GM04503 (cell line): ENCODE measurements at places on chromosomes 2 and 18.

- peak; percentile 71 for DNase-seq
Observed at GRCh38 chr18:12032786-12033642, 51.7 kb downstream of the IMPA2 start.

DNA sequence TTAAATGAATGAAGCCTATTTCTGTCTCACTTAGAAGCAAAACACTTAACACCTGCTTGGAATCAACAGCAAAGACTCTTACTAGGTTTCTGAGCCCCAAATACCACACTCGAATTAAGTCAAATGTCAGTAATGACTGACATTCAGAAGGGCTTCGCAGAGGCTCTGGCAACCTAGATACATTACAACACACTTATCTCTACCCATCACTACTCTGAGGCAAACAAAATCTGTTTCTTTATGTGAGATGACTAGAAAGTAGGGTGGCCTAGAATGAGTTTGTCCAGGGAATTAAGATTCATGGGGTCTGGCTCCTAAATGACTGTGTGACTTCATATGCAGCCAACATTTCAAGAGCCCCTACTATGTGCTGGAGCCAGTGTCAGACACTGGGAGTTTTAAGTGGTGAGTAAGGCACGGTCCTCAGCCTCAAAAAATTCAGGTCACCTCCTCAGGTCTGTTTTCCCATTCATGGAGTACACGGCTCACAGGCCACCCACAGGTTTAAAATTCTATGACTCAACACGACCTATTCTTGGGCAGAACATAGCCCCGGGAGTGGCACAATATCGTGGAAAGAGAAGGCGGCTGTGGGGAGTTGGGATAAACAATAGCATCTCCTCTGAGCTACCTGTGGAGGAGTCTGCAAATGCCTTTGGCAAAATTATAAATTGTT is 150.3 kb upstream of the ZFP36L2 start:
- DNase-seq = no peak

DNA sequence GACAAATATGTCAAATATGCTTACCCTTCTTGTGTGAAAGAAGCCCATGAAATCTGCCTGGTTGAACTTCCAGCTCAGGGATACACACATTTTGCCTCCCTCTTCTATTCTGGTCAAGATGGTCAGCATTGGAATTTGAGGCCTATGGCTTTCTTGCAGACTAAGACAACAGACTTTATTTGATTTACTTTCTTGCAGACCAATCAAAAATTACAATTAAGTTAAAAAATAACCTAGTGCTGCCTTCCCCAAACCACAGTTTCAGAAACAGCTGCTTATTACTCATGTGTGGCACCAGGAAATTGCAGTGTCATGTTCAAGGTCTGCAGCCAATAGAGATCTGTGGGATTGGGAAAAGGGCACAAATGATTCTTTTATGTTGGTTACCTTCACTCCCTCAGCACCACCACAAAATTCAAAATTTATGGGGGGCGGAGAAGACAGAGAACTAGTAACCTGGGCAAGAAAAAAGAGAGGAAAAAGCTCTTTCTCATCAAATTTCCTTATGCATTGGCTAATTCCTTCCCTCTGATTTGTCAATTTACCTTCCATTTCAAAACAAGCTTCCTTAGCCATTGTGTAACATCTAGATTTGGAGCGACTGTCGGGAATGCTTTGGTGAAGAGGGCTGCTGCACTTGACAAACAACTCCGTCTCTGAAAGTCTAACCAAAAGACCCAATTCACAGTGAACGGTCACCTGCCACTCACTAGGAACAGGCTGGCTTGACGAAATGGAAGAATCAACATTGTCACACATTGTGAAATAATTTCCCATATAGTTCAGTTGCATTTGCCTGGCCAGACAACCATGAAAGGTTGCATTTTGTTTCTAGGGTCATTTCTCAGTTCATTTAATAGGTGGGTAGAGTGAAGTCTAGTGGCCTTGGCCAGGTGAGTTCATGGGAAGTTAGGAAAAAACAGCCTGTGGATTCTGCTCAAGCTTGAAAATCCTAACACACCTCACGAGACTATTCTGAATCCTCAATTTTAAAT is 100.4 kb upstream of the FZD5 start:
- peak; percentile 73 for DNase-seq

DNA sequence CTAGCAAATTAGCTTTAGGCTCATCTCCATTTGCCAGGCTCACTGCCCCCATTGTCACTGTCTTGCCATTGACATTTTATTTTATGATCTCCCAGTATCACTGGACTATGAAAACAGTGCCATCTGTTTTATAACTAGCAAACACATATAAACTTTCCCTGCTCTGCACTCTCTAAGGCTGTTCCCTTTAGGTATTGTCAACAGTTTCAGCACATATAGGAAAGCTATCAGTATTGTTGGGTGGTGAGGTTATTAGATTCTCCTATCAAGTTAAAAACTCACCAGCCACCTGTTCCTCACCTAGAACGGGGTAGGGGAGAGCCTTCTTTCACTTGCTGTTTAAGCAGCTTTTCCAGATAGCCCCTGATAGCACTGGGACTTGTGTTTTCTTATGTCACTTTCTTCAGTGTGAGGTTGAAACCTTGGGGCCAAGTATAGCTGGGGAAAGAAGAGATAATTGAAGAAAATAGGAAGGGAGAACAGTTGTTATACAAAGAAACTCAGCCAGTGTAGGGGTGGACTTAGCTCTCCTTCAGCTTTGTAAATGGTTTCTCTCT is 32.5 kb downstream of the CFLAR start:
- no peak for DNase-seq

DNA sequence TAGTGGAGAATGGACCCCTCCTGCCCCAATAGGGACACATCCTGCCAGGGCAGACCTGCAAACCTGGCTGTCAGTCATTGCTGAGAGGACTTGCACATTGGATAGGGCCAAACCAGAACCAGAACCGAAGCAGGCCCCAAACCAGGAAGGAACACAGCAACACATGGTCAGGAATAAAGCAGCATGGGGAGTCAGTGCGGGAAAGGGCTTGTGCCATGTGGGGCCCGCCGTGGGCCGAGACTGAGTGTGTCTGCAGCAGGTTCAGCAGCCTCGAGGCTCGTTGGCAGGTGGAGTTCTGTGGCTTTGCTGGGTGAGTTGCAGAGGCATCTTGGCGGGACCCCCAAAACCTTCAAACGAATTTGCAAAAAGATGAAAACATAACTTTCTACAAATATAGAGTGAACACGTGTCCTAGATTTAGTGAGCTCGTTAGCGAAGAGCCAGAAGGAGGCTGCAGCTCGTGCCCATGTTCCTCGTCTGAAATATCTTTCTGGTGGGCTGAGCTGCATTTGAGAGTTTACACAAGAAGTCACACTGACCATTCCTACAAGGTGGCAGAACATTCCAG is 44.9 kb upstream of the LDLRAD4 start:
- DNase-seq = no peak

DNA sequence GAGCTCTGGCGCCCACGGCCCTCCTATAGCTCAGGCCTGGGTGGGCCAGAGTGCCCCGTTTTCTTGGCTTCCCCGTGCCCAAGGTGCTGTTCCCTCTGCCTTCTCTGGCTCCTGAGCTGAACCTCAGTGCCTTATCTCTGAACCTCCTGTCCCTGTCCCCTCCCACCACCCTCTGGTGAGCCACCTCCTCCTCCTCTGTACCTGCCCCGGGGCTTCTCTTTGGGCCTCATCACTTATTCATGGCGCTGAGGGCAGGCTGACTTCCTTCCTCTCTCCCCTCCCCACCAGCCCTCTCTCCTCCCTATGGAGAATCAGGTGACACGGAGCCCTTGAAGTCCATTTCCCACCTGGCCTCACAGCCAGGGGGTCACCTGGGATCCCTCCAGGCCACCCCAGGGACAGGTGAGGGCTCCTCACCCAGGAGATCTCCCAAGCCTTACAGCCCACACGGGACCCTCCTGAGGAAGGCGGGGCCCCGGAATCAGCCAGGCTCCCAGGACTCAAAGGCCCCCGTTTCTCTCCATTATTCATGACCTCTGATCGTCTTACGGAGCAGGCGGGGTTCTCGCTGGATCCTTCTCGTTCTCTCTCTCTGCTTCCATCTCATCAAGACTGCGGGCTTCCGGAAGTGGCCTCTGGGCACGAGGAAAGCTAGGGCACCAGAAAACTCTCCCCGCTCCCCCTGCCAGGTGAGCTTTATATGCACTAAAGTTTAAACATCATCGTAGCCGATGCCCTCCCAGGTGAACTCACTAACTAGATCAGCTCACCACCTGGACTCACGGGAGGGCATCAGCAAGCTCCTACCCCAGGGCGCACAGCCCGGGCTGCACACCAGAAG is at the start of gene LOXHD1:
Gene LOXHD1, minus strand, starts transcription at position 106 of the 841 bp plus-strand sequence. CDS start 187 bp downstream, outside the sequence.
- no peak for DNase-seq

DNA sequence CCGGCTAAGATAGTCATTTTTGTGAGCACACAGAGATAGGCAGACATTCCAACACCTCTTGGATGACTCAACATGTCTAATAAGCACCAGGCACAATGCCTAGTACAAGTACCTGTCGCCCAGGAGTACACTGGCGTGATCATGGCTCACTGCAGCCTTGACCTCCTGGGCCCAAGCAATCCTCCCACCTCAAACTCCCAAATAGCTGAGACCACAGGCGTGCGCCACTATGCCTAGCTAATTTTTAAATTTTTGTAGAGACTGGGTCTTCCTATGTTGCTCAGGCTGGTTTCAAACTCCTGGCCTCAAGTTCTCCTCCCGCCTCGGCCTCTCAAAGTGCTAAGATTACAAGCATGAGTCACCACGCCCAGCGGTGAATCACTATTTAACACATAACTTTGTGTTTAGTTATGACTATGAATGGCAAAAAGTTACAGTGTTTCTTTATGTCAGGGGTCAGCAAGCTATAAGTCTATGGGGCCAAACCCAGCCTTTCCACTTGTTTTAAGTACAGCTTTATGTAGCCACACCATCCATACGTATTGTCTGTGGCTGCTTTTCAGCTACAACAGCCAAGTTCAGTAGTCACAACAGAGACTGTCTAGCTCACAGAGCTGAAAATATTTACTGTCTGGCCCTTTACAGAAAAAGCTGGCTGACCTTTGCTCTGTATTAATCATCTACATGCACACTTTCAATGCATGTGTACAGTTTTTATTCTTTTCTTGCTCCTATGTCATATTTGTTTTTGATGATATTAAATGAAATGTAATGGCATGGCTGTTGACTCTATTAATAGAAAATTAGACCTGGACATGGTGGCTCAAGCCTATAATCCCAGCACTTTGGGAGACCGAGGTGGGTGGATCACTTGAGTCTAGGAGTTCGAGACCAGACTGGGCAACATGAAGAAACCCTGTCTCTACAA is 18.7 kb downstream of the ORC2 start:
- peak; percentile 36 for DNase-seq

GRCh38 chr2:10810202-10811161 is 2.1 kb downstream of the PDIA6 start:
- no peak for DNase-seq

GRCh38 chr2:108084311-108084710 is 98.0 kb downstream of the SLC5A7 start:
- no peak for DNase-seq

GRCh38 chr2:47724221-47724981 is 58.5 kb upstream of the MSH6 start:
- no peak for DNase-seq
